GM04504 (cell line): ENCODE measurements at places on chromosomes 13 and 19.
A peak's percentile ranks its signal among the peaks of the same experiment; 100 is the strongest.

DNA sequence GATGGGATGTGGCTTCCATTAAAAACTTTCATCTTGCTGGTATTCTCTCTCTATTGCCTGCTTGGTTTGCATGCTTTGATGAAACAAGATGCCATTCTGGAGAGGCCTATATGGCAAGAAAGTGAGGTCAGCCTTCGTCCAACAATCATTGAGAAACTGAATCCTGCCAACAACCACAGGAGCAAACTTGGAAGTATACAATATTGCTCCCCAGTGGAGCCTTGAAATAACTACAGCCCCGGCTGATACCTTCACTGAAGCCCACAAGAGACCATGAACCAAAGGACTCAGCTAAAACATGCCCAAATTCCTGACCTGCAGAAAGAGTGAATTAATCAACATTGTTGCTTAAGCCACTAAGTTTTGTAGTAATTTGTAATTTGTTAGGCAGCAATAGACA lies 82.5 kb upstream of the FGF14 start:
- no peak for DNase-seq

DNA sequence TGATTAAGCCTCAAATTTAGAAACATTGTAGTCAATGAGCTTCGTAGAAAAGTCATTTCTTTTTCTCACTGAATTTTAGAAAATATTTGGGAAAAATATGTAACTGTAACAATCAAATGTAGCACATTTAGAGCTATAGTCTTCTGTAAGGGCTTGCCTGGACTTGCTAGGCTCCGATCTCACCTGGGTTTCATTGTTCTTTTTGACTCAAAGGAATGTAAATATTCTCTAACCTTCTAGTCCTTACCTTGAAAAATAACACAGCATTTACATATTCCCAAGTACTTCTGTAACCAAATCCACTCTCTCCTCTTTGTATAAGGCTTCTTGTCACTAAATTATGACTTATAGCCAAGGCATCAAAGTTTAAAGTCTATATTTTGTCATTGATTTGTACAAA lies 2.9 kb upstream of the UFM1 start:
- DNase-seq = no peak

- DNase-seq = peak; percentile 22
Observed at GRCh38 chr13:30196025-30196424, 111.3 kb downstream of the KATNAL1 start.

DNA sequence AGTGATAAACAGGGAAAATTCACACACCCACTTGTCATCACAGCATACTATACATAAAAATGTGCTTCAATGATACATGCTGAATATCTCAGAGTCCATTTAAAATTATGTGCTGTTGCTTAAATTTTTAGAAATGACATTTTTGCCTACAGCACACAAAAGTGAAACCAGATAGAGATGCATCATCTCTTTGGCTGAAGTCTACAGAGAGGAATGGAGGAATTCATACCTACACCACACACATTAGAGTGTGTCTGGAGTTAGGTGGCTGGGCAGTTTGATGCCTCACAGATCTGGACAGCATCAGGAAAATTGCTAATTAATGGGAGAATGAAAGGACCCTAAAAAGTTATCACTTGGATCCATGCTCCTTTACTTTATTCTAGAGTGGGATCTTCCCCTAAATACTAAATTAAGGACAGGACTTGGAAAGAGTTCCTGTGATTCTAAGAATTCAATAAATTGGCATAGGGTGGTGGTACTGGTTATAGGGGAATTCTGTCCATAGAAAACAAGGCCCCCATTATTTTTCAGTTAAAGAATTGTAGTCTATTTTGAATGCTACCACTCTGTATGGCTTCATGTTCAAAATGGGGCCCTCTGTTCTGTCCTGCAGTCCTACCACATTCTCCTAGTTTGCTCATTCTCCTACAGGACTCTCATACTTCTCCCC lies 41.3 kb downstream of the RCBTB2 start:
- DNase-seq = no peak

DNA sequence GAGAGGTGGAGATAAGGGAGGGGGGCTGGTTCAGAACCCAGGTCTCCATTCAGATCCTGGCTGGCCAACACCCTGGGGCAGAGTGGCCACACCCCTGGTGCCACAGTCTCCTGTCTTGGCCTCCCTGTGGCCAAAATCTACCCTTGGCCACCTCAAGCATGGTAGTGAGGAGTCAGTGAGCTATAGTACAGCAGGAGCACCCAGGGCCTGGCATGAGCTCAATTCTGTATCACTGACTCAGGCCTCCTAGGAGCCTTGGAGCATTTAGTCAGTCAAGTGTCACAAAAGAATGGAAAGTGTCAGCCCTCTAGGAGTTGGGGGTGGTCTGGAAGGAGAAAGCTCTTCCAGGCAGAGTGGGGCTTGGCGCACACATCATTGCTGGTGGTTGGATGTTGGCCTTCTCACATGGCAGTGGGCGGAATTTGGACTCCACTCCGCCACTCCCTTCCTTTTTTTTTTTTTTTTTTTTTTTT lies 6.6 kb upstream of the CD79A start:
- no peak for DNase-seq

- no peak for DNase-seq
Observed at GRCh38 chr13:33280923-33281322, 4.6 kb downstream of the STARD13 start.

GRCh38 chr13:65597839-65598818 lies 1632.0 kb downstream of the PCDH9 start:
- peak; percentile 53 for DNase-seq

DNA sequence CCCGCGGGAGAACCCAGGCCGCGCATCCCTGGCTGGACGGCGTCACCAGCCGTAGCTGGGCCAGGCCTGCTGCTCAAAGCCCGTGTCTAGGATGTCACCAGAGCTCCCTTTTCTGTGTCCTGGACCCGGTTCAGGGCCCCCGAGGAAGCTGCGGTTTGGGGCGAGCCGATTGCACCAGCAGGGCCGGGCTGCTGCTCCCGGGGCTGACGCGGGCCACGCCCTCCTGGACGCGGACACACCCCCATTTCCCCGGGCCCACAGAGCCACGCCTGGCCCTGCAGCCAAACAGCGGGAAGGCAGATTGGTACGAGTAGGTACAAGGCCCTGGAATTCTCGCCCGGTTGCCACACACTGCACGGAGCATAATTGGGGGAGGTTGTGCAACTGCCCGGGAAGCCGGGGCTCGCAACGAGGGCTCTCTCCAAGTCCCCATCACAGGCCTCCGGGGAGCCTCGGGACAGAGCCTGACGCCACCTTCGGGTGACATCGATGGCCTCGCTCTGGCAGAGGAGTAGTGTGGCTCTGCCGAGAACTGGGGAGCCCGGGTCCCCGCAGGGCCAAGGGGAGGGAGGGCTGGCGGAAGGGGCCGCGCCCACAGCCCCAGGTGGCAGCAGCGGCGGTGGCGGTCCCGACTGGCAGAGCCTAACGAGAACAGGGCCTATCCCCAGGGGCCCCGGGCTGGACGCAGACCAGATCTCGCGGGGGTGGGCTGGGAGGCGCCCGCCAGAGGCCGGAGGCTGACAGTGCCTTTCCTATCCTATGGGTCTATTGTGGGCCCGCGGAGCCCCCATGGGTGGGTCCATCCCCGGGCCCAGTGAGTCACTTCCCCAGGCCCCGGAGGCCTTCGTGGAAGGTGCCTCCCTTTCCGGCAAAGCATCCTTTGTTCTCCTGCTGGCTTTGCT lies 23.5 kb downstream of the KCTD15 start:
- no peak for DNase-seq

DNA sequence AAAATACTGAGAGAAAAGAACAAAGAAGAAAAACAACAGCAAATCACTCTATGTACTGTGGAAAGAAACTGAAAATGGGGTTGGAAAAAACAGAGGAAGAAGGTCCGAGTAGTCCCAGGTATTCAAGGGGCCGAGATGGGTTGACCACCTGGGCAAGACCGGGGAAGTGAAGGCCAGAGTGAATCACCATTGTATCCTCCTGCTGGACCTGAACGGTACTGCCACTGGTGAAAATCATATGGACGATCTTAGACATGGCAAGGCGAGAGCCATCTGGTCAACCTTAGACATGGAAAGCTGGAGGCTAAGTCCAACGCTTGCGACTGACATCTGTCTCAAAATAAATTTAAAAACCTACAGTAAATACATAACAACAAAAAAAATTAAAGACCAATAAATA lies 44.4 kb upstream of the ZNF91 start:
- no peak for DNase-seq

GRCh38 chr13:28049880-28050875 lies 50.2 kb downstream of the FLT3 start:
- DNase-seq = no peak

GRCh38 chr19:35000647-35001501 lies 751 bp downstream of the GRAMD1A start:
- no peak for DNase-seq

GRCh38 chr19:11460207-11460606 lies 20.6 kb downstream of the ELAVL3 start:
- DNase-seq = no peak

DNA sequence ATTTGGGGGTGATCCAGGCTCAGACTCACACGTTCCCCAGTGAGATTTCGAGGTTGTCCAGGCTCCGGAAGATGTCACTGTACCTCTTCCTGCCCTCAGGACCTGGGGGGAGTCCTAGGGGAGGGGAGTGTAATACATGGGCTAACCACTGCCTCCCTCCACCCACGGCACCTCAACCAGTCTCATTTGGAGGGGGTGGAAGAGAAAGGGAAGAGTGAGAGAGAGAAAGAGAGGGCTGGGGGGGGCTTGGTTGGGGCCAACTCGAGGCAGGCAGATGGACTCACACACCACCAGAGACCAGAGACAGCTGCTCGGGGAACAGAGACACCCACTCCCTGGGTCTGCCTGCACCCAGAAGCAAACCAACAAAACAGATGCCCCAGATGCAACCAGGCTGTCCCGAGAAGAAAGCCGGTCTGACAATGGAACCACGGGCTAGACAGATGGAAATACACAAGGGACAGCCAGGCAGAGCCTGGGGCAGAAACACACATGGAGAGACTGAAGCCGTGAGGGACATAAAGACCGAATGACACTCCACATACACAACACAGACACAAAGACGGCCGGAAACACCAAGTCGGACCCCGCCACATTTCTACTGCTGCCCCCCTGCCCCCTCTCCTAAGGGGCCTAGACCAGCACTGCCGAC lies 825 bp downstream of the GMIP start:
- DNase-seq = no peak

DNA sequence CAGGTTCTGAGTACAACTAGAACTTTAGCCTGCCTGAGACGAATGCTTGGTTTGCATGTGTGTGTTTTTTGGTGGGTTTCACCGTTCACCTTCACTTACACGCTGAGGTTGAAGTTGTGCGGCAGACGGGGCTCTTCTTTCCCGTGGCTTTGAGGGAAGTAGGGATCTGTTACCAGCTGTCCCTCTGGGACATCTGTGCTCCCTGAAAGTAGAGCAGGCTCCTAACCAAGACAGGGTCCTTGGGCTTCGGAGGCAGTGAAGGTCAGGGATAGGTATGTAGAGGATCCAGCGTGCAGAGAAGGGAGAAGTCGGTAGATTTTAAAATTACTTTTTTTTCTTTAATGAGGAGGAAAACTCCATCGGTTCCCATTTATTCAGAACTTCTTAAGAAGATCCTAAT lies 48.7 kb downstream of the ZNF536 start:
- no peak for DNase-seq

DNA sequence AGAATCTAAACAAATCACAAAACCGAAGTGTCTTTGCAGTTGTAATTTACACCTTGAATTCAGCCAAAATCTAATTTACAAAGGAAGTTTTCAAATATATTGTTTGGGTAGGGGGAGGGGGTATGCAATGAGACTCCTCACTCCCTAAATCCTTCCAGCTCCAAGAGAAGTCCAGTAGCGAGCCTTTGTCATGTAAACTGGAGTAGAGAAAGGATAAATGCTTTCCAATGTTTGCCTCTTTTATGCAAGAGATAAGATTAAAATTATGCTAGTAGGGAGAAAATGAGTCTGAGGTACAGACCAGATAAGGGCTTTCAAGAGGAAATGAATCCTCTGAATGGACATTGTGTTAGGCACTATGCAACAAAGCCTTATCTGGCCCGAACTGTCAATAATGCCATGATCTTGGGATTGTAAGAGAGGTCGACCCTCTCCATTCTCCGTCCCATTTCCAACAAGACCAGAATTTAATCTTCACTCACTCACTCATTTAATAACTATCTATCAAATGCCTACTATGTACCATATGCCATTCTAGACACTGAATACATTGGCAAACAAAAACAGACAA lies 199.2 kb downstream of the LACC1 start:
- DNase-seq = no peak

DNA sequence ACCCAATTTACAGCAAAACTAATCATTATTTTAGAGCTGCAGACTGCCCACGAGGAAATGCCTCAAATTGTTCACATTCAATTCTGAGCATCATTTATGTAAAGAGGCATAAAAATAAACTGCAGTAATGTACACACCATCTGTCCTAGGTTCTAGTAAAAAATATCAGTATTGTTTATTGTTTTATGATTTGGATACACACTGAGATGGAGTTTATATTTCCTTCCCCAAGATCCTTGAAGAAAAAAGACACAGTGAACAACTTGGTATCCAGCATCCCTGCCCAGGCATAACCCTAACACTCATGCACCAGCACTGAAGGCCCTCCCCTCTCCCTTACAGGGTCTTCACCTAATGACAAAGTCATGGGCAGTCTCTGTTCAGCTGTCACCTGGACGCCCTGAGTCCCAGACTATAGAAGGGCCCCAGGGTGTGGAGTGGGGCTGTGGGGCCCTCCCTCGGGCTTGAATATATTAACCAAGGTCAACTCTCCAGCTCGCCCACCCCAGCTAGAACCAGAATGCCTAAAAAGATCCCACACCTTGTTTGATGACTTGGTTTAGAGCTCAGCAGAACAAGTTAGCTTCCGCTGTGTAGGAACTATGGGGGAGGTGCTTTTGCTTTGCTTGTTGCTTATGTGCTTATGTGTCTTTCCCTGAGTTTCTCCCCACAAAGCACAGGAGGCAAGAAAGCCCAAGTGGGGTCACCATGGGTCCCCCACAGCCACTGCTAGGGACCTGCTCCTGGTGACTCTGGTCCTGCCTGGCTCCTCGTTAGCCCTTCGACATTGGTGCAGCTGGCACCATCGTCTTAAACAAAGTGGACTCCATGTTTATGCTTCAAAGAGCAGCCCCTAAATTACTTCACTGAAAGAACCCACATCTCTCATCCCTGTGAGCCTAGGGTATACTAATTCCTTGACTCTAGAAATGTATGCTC lies 111.1 kb downstream of the COL4A1 start:
- no peak for DNase-seq

- no peak for DNase-seq
Observed at GRCh38 chr19:34994286-34994642, 5.9 kb upstream of the GRAMD1A start.
